Osteoblast (primary cell): ENCODE measurements at places on chromosomes 5 and 9.

- peaks cover 23% of the 10 kb centered on the region for H3K4me1 ChIP-seq
- H3K4me3 ChIP-seq, result no peak overlapping the region
- no peaks in the 10 kb centered on the region for H3K27me3 ChIP-seq
Measured at GRCh38 chr9:125161284-125161918, 18.1 kb upstream of the SCAI start.

GRCh38 chr9:125343518-125344275 is 82.1 kb downstream of the GAPVD1 start:
- H3K27me3 ChIP-seq, result no peaks in the 10 kb centered on the region
- DNase-seq, result peak; percentile 13
- no peak overlapping the region for H3K27ac ChIP-seq
- no peak overlapping the region for H3K4me3 ChIP-seq

- peaks cover 17% of the 10 kb centered on the region for H3K27me3 ChIP-seq
- no peaks in the 10 kb centered on the region for H3K36me3 ChIP-seq
- no peak overlapping the region for H3K27ac ChIP-seq
- no peak for DNase-seq
Measured at GRCh38 chr5:177089127-177089526, 2.4 kb downstream of the FGFR4 start.

- DNase-seq, result no peak
- no peak overlapping the region for H3K27ac ChIP-seq
- H3K27me3 ChIP-seq, result no peaks in the 10 kb centered on the region
Measured at GRCh38 chr5:15233566-15233965, 266.4 kb upstream of the FBXL7 start.

DNA sequence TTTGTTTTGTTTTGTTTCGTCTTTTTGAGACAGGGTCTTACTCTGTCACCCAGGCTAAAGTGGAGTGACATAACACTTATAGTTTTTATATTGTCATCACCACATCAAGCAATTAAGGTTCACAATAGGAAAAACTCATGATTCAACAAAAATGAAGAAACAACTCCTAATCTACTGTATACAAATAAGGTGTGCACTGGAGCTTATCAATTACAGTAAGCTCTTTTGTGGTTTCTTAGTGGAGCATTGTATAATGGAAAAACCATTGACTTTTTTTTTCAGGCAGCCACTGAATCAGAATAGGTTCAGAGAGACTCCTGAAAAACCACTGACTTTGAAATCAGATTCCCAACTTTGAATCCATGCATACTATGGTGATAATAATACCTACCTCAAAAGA is 10.8 kb upstream of the PLIN2 start:
- H3K4me3 ChIP-seq, result no peak overlapping the region
- H3K27ac ChIP-seq, result peak overlapping the region; percentile 68
- H3K4me1 ChIP-seq, result peaks cover 10% of the 10 kb centered on the region
- DNase-seq, result no peak
- no peaks in the 10 kb centered on the region for H3K27me3 ChIP-seq
- no peaks in the 10 kb centered on the region for H3K36me3 ChIP-seq

- H3K27me3 ChIP-seq, result peaks cover 20% of the 10 kb centered on the region
- no peaks in the 10 kb centered on the region for H3K36me3 ChIP-seq
- H3K27ac ChIP-seq, result no peak overlapping the region
- peak; percentile 86 for DNase-seq
Measured at GRCh38 chr5:195401-196160, 4.3 kb downstream of the LRRC14B start.

GRCh38 chr9:72788966-72789735 is 163.7 kb downstream of the ALDH1A1 start:
- H3K4me3 ChIP-seq, result no peak overlapping the region
- no peak overlapping the region for H3K27ac ChIP-seq
- no peaks in the 10 kb centered on the region for H3K36me3 ChIP-seq

DNA sequence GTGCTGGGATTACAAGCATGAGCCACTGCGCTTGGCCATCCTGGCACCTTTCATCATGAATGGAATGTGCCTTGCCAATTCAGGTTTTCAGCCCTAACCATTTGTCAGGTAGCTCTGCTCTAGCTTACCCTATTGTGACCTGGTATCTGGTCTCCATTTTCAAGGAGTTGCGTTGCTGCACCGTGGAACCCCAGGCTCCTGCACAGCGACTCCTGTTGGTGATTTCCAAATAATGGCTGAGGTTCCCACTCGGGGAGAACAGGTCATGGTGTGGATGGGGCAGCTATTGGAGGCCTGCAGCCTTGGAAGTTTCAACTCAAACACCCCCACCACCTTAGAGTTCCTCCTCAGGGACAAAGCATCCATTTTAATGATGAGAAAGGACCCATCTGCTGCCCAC is 18.7 kb upstream of the CTSV start:
- no peaks in the 10 kb centered on the region for H3K27me3 ChIP-seq
- no peak overlapping the region for H3K27ac ChIP-seq
- no peak for DNase-seq
- H3K4me3 ChIP-seq, result no peak overlapping the region
- H3K4me1 ChIP-seq, result no peaks in the 10 kb centered on the region
